Stimulated activated CD4-positive, alpha-beta T cell treated with anti-CD3 and anti-CD28 coated beads, TNF-alpha, amount 100 ng/mL, for 1 hour (primary cell): ENCODE measurements at places on chromosomes 1 and 21.

- no peak for DNase-seq
These were observed 1.3 kb downstream of the AGRN start for GRCh38 chr1:1021010-1021919.

- peak; percentile 23 for DNase-seq
These were observed 64.6 kb downstream of the UBIAD1 start for GRCh38 chr1:11337580-11338073.

- DNase-seq = no peak
These were observed 1.0 kb upstream of the PGLYRP4 start for GRCh38 chr1:153349363-153350320.

GRCh38 chr1:173473599-173474011 is 3.5 kb upstream of the PRDX6 start:
- no peak for DNase-seq

DNA sequence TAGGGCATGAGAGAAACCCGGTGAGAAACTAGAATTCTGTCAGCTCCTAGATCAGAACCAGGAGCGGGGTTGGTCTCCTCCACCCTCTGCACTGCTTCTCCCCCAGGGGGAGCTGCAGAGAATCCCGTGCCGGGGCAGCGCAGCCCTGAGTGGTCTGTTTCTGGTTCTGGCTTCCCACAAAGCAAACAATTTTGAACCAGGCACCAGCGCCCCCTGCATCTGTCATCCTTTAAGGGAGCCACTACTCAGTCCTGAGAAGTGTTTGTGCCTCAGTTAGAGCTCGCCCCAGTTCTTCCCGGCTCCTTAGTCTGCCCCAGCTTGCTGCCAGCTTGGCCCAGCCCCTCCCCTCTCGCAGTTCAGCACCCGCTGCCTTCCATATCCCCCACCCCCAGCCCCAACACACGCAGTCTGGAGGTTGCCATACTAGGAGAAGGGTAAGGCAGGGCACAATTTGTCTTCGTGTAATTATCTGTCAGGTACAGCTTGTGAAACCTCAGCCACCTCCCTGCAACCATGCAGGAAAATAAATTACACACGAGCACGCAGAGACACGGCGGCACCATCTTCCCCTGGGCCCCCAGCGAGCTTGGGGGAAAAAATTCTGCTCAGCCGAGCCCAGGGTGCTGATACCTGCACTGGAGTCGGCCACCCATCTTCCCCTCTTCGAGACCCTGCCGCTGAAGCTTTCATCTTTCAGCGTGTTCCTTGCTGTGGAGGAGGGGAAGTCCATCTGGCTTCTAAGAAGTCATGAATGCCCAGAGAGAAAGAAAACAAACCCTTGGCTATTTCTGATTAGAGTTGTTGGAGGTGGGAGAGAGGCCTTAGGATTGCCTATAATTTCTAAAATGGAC is 62.6 kb upstream of the CD1D start:
- DNase-seq = no peak

- no peak for DNase-seq
These were observed 790.4 kb downstream of the NCAM2 start for GRCh38 chr21:21788591-21788990.

DNA sequence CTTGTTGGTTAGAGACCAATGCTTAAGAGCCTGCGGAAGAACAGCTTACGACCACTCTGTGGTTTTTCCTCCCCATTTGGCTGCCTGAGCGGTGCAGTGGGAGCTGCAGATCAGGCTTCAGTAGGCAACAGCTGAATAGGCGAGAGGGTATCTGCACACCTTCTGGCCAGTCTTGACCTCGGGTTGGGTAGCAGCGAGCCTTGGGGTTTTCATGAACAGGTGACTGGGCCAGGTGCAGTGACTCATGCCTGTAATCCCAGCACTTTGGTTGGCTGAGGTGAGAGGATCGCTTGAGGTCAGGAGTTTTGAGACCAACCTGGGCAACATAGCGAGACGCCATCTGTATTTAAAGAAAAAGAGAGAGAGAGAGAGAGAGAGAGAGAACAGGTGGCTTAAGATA is 41.0 kb downstream of the NENF start:
- DNase-seq = no peak

- DNase-seq = no peak
These were observed 3.0 kb upstream of the CD34 start for GRCh38 chr1:207913951-207914350.

DNA sequence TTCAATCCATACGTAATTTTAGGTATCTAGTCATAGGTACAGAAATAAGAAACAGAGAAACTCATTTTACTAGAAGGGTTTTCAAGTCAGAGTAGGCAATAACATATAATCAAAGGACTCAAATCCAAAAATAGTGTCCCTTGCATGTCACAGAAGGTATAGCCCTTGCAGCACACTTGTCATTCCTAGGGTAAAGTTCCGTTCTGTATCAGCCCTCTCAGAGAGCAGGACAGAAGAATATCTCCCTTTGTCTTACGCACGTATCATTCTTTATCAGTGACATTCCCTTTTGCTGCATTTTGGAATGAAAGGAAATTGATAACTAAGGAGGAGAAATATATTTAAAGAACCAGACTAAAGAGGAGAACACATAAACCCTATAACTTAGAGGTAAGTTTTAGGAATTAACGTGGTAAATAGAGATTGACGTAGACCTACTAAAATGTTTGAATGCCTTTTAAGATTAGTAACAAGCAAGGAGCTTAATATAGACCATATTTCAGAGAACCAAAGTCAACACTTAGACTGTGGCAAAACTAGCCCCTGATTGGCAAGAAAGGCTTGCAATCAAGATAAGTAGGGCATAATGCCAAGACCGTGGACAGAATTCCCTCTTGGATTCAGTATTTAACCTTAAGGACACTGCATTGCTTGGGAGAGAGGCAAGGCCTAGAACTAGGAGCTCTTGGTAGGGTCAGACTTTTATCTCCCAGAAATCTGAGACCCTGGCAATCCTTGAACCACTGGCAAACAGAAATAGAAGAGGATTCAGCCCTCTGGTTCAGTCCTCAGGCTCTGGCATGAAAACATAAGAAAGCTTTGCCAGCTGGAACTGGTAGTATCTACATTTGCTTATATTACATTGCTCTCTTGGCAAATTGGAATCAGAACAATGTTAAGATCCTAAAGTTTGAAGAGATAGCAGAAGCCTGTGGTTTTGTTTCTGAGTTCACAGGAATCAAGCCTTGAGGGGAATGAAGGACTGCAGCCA is 232.1 kb downstream of the ASTN1 start:
- no peak for DNase-seq

DNA sequence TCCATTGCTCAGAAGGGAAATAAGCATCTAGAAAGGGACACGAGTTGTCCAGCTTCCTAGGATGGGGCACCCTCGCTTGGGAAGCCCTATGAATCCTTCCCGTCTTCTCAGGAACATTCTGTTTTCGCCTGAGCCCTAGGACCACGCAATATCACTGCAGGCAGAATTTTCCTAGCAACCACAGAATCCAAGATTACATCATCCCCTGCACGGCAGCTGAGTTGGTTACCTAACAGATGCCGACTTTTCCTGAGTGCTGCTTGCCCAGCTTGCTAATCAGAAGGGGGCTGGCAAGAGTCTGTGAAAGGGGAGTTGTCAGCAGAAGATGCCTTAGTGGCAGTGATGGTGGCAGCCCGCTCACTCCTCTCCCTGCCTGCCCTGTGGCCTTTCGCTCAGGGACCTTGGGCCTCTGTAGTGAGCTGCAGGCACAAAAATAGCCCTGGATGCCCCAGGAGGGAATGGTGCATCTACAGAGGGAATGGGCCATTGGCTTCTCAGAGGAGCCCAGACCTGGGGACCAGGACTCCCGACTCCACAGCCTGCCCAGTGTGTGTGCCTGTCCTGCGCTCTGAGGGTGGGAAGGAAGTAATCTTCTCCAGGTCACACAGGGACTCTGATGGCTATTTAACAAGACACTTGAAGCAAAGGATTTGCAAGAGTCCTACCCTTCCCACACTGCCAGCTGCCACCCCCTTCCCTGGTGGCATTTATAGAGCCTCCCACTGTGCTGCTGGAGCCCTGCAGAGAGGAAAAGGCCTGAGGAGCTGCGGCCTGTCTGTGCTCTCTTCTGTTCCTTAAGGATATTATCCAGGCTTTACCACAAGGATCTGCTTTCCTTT is 28.9 kb upstream of the CLSTN1 start:
- DNase-seq = no peak

GRCh38 chr1:69752831-69753230 is 185.1 kb downstream of the LRRC7 start:
- DNase-seq = no peak

DNA sequence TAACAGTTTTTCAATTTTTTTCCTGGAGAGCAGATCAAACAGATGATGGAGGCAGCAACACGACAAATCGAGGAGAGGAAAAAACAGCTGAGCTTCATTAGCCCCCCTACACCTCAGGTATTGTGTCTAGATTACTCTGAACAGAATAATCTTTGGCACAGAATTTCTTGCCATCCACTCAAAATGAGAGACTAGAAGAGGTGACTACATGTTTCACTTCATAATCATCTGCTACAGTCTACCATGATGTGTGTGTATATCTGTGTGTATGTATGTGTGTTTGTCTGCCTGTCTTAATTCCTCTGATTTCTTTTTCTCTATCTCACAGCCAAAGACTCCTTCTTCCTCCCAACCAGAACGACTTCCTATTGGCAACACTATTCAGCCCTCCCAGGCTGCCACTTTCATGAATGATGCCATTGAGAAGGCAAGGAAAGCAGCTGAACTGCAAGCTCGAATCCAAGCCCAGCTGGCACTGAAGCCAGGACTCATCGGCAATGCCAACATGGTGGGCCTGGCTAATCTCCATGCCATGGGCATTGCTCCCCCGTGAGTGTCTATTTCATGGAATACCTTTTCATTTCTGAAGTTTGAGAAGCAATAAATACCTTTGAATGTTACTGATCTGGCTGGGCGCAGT is 11.4 kb downstream of the PRPF3 start:
- DNase-seq = no peak

DNA sequence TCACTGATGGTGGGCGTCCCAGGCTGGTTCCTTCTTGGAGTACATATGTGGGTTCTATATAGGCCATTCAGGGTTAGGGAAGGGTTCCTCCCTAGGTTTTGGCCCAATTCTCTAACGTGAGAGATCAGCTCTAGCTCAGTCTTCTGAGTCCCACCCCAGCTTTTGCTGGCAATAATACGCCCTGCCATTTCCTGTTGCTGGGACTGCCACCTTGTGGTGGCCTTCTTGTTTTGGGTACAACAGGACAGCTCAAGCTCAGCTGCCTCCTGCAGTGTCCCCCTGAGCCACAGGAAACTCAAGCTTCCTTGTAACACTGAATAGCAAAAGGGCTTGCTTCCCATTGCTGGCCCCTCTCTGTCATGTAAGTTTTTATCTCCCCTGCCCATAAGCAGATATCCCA is 77.8 kb downstream of the BACH1 start:
- no peak for DNase-seq

- no peak for DNase-seq
These were observed 338.4 kb downstream of the DISC1 start for GRCh38 chr1:231964961-231965360.

GRCh38 chr1:234238060-234238459 is 135.2 kb upstream of the COA6 start:
- DNase-seq = no peak

DNA sequence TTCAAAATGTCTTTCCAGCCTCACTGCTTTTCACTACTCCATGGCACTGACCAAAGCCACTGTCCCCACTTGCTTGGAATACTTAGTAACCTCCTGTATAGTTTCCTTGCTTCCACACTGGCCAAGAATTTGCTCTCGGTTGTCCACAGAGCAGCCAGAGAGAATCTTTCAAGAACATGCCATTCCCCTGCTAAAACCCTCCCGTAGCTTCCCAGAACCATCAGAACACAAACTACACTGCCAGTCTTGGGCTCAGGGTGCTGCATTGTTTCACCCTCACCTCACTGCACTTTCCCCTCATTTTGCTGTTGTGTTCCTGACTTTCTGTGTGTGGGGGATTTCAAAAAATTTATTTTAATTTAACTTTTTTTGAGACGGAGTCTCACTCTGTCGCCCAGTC is 25.5 kb upstream of the ERRFI1 start:
- no peak for DNase-seq

DNA sequence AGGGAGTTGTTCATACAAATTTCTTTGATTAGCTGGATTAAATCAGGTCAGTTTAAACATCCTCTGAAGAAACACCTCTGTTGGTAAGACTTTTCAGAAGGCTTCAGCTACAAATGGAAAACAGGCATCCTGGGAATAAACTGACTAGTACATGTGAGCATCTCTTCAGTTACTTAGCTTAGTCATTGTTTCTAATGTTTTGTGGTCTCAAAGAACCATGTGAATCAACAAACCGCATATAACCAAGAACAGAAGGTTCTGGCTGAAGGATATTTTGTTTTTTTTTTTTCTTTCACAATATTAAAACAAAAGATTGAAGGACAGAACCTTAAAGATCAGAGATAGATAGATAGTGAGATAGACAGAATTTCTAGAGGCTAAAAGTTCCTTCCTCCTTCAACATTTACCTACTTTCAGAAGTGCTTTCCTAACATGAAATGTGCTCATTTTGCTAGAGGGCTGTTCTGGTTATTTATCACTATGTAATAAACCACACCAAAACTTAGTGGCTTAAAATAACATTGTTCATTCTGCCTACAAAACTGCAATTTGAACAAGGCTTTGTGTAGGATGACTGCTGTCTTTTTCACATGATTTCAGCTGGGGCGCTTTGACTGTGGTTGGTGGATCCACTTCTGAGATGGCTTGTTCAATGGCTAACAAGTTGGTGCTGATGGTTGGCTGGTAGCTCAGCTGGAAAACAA is 119.8 kb upstream of the PTGFR start:
- DNase-seq = no peak

- DNase-seq = no peak
These were observed 183.3 kb upstream of the ADGRL2 start for GRCh38 chr1:81617308-81617967.

- peak; percentile 8 for DNase-seq
These were observed 14.0 kb downstream of the SLC37A1 start for GRCh38 chr21:42527489-42528158.

- no peak for DNase-seq
These were observed 36.7 kb downstream of the ACBD3 start for GRCh38 chr1:226149806-226150205.

DNA sequence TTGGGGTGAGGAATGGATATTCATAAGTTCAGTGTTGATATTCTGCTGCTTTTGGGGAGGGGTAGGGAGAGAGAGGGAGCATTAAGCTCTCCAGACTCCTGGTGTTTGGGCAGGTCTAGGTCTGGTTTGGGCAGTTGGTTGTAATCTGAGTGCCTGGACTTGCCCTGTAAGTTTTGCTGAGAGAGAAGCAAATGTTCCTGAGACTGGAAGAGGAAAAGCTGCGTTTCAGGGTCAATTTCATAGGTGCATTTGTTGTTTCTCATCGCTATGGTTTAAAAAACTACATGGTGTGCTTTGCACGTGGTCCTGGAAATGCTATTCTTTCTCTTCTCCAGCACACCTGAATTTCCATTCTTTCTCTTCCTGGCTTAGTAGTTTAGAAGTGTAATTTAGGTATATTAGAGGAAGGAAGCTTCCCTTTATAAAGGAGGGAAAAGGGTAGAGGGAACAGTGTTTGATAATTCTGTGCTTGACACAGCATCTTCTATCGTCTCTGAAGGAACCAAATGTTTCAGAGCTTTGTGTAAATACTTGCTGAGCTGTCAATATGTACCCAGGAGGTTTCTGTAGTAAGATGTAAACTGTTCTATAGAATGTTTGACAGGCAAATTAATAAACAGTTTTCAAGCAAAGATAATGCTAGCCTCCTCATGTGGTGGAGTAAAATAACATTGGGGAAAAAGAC is 6.3 kb downstream of the ARID1A start:
- DNase-seq = no peak

GRCh38 chr1:44553771-44554170 is 120.5 kb downstream of the TMEM53 start:
- no peak for DNase-seq

GRCh38 chr1:40607921-40608320 is 57.6 kb downstream of the RIMS3 start:
- DNase-seq = no peak

- DNase-seq = no peak
These were observed 1.9 kb downstream of the SLC16A1 start for GRCh38 chr1:112954017-112954650.
